Glutamatergic neuron (in vitro differentiated cells): ENCODE measurements at places on chromosomes 13 and 19. TPM values are rescaled to one million over a fixed set of nuclear protein-coding genes. Genes with fewer than 3 reads are reported as not detected.

GRIN3B gene
- 0.93 TPM for total RNA-seq

COL5A3 gene
- 0.10 TPM for total RNA-seq

GDF15 gene
- total RNA-seq = 8.9 TPM

PGLYRP1 gene
- not detected for total RNA-seq

SPRED3 gene
- 8.7 TPM for total RNA-seq

ZNF563 gene
- 3.8 TPM for total RNA-seq

CELF5 gene
- 12.5 TPM for total RNA-seq

THAP8 gene
- total RNA-seq = 10.1 TPM

ZSCAN1 gene
- 7.7 TPM for total RNA-seq

NDUFS7 gene
- 123 TPM for total RNA-seq

OR10H1 gene
- not detected for total RNA-seq

TRIM13 gene
- total RNA-seq = 43.1 TPM

FFAR1 gene
- total RNA-seq = not detected

TRMT1 gene
- 29.2 TPM for total RNA-seq

IL17D gene
- 1.3 TPM for total RNA-seq

ICAM4 gene
- total RNA-seq = not detected

ATP8A2 gene
- total RNA-seq = 70.1 TPM

IGFL1 gene
- total RNA-seq = not detected

DAND5 gene
- total RNA-seq = 0.44 TPM

ZNF91 gene
- total RNA-seq = 160 TPM

ZNF726 gene
- total RNA-seq = 11.5 TPM

SIGLEC8 gene
- not detected for total RNA-seq

ZNF235 gene
- total RNA-seq = 14.4 TPM

PPP1R12C gene
- 150 TPM for total RNA-seq

PAN3 gene
- total RNA-seq = 27.4 TPM

PLK5 gene
- 0.69 TPM for total RNA-seq

SYCN gene
- not detected for total RNA-seq

FCER2 gene
- not detected for total RNA-seq

ERICH4 gene
- total RNA-seq = not detected

CCNA1 gene
- 4.3 TPM for total RNA-seq

ADPRHL1 gene
- total RNA-seq = 20.7 TPM
